Panc1 (cell line): ENCODE measurements at places on chromosomes 4 and X.

DNA sequence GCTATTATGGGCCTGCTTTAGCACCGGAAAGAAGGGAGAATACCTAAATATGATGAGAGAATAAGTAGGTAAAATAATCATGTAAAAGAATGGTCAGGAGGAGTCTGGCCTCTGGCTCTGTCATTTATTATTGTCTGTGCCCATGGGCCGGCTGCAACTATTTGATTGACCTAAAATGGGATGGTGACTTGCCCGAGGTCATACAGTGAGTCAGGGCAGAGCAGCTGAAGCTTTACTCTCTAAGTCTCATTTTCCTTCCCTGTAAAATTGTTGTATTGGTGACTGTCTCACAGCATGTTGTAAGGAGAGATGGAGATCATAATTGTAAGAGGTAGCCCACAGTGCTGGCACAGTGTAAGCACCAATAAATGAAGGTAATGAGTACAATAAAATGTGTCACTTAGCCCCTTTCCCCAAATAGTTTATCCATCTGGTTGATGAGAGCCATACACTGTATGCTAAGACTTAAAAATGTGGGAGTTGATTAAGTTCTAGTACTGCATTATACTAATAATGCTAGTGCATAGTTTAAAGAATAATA, 39.6 kb downstream of the RUFY3 start:
- DNase-seq = no peak

GRCh38 chr4:53647547-53647946, 56.3 kb upstream of the LNX1 start:
- DNase-seq = no peak

- DNase-seq = no peak
These were observed 17.7 kb downstream of the SEL1L3 start for GRCh38 chr4:25844961-25845712.

GRCh38 chr4:158302076-158302866, 92.0 kb downstream of the TMEM144 start:
- no peak for DNase-seq

- no peak for DNase-seq
These were observed 21.7 kb downstream of the INPP4B start for GRCh38 chr4:142824368-142824767.

DNA sequence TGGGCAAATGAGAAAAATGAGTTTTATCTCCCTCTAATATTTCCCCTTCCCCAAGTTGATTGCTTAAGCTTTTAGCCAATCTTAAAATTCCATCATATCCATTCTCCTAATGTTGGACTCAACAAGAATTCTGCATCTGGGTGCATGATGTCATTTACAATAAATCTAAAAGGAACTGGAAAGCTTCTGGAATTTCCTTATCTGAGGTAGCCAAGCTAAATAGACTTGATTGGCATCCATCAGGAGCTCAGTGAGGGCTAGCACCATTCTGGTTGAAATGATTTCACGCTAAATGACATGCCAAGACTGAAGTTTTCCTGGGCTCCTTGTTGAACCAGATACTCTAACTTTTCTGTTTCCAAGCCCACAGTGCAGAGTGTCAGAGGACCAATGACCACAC, 110.3 kb upstream of the SCML1 start:
- no peak for DNase-seq

- DNase-seq = no peak
These were observed 121.9 kb downstream of the RRAGB start for GRCh38 chrX:55839485-55839884.

DNA sequence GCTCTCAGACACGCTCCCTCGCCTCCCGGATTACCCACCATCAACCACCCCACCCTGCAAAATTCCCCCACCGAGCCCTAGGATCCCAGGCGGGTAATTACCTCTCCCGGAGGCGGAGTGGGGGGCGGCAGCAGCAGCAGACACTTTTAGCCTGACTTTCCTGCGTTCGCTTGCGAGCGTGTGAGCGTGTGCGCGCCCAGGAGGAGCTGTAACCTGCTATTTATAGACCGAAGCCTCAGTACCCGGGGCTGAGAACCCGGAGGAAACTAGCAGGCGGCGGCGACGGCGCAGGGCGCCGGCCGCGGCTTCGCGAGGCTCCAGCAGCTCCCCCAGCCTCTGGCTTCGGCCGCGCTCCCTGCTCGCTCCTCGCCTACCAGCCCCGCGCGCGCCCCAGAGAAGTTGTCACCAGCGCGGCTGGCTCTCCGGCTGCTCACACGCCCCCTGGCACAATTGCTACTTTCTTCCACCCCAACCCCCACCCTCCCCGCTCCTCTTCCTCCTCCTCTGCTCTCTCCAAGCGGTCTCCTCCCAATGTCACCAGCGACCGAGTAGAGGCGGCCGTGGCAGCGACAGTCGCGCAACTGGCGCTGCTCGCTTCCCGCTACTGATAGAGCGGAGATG, at the start of gene INPP4B:
Gene INPP4B (minus strand): TSS at position 194 of the 621 bp plus-strand sequence.
- no peak for DNase-seq

- DNase-seq = peak; percentile 20
These were observed at the start of gene QDPR for GRCh38 chr4:17511950-17512795. Gene QDPR (minus strand): TSS chr4:17512090. CDS start chr4:17512054, 36 bp downstream.

DNA sequence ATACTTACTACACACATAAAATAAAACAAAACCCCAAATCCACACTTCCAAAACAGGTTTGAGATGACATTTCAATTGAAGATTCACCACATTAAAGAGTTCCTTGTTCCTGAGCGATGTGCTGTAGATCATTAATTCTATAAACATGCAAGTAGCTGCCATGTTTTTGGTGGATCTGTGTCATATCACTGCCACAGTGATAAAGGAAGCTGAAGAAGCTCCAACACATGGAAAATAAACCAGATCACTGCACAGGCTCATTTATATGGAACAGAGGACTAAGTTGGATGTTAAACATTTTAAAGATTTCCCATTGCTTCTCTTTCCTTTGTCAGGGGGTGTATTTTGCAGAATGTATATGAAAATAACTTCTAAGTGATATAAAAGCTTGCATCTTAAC, 2.8 kb upstream of the RBM46 start:
- DNase-seq = no peak

- DNase-seq = no peak
These were observed 132.9 kb downstream of the STIM2 start for GRCh38 chr4:26993539-26993938.

GRCh38 chrX:14673764-14674163, 144.4 kb downstream of the GLRA2 start:
- no peak for DNase-seq

DNA sequence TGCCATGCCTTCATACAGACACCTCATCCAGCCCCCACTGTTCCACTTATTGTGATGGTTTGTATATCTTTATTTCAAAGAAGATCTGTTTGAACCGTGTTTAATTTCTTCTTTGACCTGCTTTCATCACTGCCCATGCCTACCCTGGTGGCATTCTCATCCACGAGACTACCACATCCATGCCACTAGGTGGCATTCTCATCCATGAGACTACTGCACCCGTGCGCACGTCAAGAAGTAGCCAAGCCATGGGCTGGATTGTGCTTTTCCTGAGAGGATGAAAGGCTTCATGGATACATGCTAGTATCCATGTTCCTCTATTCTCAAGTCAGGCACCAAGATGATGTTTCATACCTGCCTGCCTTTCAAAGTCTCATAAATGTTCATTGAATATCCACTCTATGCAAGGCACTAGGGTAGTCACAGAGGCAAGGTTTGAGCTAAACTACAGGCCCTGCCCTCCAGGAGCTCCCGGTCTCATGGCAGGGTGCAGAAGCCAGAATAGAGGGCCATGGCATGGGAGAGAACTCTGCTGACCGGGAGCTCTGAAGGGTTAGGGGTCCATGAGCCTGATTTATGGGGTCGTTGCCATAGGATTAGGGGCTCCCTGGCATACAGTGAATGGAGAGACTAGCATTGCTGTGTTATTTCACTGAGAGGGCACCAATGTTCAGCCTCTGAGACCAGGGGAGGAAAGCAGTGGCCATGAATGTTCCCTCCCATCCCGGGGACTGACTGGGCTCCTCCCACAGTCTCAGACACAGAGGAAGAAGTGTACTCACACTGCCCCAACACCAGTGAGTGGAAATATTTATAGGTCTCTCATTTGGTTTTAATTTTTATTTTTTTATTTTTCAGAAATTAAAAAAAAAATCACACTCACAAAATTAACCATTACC, 24.8 kb upstream of the EOLA2 start:
- DNase-seq = peak; percentile 58

DNA sequence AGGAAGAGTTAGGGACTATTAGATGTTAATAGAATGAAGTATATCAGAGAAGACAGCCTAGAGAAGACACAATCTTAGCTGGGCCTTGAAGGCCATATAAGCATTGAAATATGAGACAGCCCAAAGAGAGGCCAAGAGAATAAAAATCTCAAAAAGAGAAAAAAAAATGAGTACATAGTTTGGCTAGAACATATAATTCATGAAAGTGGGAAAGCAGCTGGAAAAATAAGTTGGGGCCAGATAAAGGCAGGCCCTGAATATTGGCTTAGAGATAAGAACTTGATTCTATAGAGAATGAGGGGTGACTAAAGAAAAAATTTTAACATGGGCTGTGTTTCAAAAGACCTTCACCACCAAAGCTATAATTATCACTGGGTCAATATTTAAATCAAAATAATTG, 7.4 kb upstream of the UTP3 start:
- DNase-seq = no peak

GRCh38 chr4:54066088-54066415, 1.6 kb upstream of the CHIC2 start:
- DNase-seq = no peak

GRCh38 chr4:169210504-169211118, 60.1 kb downstream of the SH3RF1 start:
- no peak for DNase-seq

DNA sequence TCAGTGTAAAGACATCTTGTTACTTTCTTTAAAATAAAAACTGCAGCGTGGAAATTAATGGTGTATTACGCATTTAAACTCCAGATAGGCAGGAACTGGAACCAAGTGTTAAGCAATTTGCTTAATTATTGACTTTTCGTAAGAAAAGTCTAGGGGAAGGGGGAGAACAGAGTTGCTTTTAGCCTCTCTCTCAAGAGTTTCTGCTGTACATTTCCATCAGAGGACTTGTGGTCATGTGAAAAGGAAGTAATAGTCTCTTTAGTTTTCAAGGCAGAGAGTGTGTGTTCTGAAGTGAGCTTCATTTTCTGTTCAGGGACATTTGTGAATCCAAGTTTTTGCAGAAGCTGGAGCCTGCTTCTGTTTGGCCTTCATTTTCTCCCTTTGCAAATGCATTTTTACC, 127.2 kb downstream of the UBE2K start:
- DNase-seq = no peak
